ENCODE measurements at places on chromosomes 12 and 14.

GRCh38 chr12:18284386-18284785 lies 23.1 kb downstream of the PIK3C2G start:
- no peak for DNase-seq

- peak; percentile 35 for DNase-seq
These were observed 71.7 kb downstream of the CCDC92 start for GRCh38 chr12:123900871-123901376.

GRCh38 chr14:39180553-39180952 lies 5.5 kb downstream of the PNN start:
- DNase-seq, result no peak

- no peak for DNase-seq
These were observed 701 bp downstream of the SPRING1 start for GRCh38 chr12:116736962-116737773.

DNA sequence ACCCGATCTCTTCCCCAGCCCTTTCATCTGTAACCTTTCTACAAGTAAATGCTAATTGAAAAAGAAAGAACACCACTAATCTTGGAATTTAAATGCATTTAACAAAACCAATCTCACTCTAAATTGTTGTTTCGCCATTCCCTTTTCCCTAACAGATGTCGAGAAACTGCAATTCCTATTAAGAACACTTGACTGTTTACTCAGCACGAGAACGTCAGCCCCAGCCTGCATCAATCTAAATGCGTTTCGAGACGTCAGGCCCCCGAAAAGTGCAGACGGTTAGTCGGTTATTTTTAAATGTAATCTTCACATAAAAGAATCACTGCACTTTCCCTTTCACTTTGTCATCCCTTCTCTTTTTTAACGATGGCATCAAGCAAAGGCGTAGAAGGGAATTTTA lies 837.6 kb downstream of the VRK1 start:
- DNase-seq, result no peak

- DNase-seq, result no peak
These were observed 211.9 kb downstream of the TTC8 start for GRCh38 chr14:89036371-89036770.

- DNase-seq, result no peak
These were observed 5.3 kb downstream of the SLC5A8 start for GRCh38 chr12:101204602-101205304.

DNA sequence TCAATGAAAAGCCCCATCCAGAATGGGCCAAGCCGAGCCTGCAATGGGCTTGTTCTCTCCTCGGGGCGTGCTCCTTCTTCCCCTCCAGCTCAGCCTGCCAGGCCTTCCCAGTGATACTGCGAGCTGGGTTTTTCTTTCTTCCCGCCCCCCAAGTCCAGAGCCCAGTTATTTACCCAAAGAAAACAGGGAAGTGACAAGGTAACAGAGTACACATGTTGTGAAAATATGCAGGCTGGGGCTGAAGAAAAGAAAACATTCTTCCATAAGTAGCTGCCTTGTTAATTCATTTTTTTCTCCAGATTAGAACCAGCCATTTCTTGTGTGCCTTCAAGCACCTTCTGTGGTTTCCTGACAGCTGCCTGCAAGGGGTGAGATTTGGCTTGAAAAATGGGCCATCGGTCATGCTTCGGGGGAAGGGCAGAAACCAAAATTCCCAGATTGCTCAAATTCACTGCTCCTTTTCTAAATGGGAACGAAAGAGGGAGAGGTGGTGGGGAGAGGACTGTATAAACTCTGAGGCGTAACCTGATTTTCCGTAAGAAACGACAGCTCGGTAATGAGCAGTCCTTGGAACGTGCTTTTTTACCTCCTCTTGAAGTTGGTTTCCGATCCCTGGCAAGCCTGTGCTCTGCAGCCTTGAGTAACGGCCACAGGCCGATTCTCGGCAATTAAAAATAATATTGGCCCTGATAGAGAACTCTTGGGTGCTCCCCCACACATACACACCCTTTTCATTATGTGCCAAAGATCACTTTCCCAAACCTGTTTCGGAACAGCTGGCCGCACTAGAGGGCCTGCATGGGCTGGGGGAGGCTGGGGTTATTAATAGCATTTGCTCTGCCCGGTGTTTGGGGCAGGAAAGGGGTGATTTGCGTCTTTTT lies 229.4 kb downstream of the ZFP36L1 start:
- DNase-seq, result peak; percentile 62

DNA sequence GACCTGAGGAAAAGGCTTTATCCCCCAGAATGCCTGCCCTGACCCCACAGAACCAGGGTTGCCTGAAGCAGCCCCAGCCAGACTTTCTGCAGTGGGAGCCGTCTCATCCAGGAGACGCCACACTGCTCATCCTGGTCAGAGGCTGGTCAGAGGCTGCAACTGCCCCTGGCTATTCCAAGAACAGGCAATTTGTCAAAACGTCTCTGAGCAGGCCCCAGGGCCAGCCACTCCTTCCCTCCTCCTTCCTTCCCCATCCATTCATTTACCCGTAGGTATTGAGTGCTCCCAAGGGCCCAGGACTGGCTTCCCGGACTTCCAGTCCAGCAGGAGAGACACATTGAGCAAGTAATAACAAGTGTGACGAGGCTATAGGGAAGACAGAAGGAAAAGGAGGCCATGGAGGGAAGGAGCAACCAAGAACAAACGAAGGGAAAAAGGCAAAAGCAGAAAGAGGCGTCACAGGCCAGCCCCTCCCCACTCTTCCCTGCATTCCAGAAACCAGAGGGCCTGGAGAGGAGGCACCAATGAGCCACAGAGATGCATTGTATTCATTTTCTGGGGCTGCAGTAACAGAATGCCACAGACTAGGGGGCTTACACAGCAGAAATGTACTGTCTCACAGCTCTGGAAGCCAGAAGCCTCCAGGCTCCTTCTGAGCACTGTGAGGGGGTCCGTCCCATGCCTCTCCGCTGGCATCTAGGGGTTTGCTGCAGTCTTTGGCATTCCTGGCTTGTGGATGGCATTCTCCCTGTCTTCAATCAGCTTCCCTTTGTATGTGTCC lies 21.0 kb upstream of the CD9 start:
- DNase-seq, result peak; percentile 91

GRCh38 chr12:81968421-81968820 lies 209.3 kb upstream of the PPFIA2 start:
- DNase-seq, result no peak

DNA sequence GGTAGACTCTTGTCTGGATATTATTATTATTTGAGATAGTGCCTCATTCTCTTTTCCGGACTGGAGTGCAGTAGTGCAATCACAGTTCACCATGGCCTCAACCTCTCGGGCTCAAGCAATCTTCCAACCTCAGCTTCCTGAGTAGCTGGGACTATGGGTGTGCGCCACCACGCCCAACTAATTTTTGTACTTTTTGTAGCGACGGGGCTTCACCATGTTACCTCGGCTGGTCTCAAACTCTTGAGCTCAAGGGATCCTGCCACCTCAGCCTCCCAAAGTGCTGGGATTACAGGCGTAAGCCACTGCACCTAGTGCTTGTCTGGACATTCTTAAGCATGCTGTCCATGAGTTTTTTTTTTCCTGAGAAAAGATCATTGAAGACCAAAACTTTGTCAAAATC lies 498.9 kb upstream of the RGS6 start:
- DNase-seq, result no peak

DNA sequence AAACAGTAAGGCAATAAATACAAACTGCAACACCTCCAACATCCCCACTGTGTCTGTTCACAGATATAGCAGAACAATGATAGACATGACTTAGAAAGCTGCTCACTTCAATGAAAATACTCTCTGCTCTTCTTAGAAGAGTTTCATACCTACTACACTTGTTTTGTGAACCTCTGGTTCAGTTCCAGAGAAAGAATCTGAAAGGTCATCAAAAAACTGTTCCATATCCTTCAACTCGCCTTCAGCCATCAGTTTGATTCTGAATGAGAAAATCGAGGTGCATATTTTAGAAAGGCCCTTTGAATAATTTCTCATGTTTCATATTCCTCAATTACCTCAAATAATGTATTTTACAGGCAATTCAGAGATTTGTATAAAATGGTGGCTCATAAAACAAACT lies 5.5 kb downstream of the ANAPC5 start:
- DNase-seq, result no peak

GRCh38 chr12:106595268-106595667 lies 12.5 kb downstream of the RFX4 start:
- no peak for DNase-seq

- peak; percentile 78 for DNase-seq
These were observed 40.6 kb downstream of the LTBP2 start for GRCh38 chr14:74571441-74571841.

- no peak for DNase-seq
These were observed 109.1 kb downstream of the DYRK2 start for GRCh38 chr12:67757651-67758050.

DNA sequence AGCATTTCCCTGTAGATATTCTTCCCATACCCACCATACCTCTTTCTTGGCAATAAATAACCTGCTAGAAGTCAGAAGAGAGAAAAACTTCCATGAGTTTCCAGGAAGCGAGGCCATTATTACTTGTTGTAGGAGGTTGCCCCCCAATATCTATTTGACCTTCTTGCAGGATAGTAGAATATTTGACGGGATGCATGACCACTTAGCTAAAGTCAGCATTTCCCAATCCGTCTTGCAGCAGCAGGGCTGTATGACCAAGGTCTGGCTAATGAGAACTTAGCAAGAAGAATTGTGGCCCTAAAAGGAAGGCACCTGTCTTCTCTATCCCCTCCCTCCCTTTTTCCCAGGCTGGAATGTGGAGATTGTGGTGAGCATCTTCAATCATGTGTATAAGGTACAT lies 51.5 kb downstream of the NINJ2 start:
- no peak for DNase-seq

DNA sequence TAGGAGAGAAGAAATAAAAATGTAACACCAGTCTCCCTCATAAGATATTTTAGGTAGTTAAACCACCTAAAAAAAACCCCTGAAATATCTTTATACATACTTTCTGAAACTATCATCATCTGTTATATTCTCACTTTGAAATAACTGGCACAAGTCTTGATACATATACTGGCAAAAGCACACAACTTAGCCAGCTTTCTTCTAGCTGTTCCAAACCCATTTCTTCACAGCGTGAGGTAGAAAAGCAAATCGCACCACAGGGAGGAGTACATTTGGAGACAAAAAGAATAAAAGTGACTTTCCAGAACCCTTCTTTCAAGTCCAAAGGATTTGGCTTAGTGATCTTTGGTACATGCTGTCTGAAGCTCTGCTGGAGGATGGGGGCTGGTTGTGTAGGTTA lies 78.5 kb downstream of the RERG start:
- no peak for DNase-seq

DNA sequence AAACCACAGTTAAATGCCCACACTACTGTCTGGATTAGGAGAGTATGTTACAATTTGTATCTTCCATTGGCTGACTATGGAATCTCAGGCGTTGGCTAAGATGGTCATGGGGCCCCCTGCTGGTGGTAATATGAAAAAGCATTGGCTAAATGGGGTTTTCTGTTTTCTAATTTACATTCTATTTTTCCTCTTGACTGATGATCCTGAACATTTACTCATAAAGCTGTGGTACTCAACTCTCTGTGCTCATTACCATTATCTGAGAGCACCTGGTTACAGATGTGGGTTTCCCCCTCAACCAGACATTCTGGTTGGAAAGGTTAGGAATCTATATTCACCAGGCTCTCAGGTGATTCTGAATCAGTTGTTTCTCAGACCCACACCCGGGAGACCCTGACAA lies 64.8 kb downstream of the WSCD2 start:
- DNase-seq, result peak; percentile 9

DNA sequence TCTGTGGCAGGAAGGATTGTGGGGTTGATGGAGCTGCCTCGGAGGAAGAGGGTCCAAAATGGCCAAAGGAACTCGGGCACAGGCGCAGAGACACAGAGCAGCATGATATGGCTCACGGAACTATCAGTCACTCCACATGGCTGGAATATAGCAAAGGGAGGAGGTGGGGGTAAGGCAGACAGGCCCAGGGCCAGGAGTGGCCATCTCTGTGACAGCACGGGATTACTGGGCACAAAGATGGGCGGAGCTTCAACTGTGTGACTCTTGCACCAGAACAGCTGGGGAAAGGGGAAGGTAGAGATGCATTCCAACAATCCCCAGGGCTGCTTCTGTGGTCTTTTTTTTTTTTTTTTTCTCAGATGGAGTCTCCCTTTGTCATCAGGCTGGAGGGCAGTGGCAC lies 24.8 kb upstream of the EML1 start:
- peak; percentile 82 for DNase-seq

DNA sequence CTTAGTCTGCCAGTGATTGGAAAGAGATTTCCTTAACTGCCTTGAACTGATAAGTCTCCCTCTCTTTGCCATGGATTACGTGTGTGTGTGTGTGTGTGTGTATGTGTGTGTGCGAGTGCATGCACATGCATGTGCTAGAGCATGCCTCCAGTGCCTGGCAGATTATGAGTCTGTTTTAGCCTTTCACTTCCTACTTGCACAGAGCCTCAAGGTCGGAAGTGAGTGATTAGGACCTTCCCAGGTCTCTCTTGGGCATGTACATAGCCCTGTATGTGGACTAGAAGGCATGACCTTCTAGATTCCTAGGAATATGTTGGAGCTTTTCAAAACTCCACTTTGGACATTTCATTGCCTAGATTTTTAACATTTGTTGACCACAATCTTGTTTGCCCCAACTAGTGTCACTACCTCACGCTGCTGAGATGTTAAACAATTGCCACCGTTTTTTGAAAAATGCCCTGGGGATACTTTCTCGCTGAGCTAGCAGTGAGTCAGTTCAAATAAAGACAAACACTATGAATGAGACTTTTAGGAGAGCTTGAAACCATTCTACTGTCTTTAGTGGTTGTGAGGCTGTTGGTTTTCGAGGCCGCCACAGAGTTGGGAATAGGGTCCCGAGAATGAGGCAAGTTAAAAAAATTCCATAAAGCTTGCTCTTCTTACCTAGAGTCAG lies 28.2 kb downstream of the KIAA0586 start:
- no peak for DNase-seq

GRCh38 chr12:12290206-12290605 lies 23.4 kb upstream of the LRP6 start:
- DNase-seq, result no peak

DNA sequence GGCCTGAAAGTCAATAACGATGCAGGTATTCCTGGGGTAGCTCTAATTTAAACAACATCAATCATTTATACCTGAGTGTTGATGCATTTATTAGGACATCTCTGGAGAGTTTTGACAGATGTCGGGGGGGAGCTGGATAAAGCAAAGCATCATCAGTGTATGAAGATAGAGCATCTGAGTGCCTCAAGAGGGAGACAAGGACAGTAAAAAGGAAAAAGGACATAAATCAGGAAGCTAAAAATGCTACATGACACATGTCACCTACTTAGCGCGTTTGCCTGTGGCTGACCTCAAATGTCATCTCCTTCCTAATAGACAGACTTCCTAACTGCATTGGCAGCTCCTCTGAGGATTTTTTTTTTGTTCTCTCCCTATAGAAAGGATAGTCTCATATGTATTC lies 259.5 kb upstream of the PKP2 start:
- no peak for DNase-seq

GRCh38 chr14:63383776-63384367 lies 65.1 kb upstream of the GPHB5 start:
- no peak for DNase-seq

DNA sequence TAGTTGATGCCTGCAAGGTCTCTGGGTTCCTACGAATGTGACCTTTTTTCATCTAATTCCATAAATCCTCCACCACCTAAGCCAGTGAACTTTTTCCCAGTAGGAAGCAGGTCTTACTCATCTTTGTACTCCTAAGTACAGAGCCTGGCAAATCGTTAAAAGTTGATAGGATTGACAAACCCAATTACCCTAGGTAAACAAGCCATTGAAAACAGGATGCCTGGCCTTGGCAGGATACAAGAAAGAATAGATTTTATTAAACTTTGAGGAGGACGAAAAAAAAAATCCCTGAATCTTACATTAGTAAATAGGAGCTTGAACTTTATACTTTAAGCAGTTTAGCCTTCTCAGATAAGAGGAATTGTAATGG lies 5.6 kb downstream of the TBPL2 start:
- DNase-seq, result no peak

All from fibroblast of skin of scalp (primary cell).